ENCODE measurements at places on chromosomes 2 and 18.

DNA sequence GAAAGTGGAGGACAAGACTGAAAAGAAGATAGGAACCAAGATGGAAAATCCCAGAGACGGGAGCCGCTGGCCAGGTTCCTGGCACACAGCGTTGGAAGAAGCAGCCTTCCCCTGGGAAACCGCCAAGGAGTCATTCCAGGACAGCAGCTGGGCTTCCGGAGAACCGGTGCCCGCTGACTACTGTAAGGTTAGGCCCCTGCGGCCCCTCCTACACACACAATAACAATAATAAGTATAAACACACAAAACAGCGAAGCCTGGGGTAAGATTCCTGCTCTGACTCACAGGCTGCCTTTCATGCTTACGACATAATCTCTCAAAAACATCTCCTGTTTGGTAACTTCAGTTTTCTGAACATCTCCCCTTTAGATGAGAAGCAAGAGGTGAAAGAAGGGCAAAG, 28.1 kb upstream of the MYCN start:
- DNase-seq: no peak

DNA sequence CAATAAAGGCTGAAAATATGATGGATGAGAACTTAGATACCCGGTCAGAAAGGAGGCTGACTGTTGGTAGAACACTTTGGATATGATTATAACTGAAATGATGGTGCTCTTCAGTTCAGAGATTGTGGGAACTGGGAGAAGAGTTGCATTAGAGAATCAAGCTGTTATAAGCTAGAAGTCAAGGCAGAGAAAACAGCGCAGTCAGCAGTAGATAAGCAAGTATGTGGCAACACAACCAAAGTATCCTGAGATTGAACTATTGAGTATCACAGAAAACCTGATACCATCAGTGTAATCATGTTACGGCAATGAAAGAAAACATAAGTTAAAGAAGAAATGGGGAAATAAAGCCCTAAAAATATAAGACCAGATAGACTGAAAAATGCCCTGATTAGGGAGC, 633.9 kb upstream of the LRRTM1 start:
- no peak for DNase-seq

- DNase-seq: no peak
Observed at GRCh38 chr2:135709992-135710391, 31.7 kb upstream of the UBXN4 start.

DNA sequence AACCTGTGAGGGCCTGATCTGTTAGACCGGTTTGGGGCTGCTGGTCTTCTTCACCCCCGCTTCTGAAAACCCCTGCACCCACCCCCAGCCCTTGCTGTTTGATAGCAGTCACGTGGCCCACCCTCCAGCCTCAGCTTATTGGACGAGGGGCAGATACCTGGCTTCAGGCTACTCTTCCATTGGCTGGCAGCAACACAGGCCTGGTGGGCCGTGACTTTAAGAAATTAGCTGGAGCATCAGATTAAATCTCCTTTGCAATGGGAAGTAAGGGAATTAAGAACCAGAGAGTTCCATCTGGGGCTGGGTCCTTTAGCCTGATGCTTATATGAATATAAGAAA, 107.3 kb downstream of the KLHL29 start:
- no peak for DNase-seq

DNA sequence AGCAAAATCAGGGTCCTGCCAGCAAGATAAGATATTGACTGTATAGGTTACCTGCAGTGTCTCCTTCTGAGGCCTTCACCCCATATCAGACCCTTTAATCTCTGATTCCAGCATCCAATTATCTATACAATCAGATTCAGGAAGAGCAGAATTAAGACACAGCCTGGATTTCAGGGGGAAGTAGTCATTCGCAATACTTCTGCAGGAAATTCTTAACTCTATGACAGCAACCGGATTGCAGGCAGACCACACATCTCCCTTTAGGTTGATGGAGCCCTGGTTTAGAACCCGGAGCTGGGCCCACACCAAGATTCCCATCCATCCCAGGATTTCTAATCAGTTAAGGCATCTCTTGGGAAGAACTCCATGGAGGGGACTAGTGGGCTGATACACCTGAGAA, 9.5 kb downstream of the ARL4C start:
- no peak for DNase-seq

GRCh38 chr2:10073706-10074105, 6.5 kb downstream of the CYS1 start:
- DNase-seq: no peak

DNA sequence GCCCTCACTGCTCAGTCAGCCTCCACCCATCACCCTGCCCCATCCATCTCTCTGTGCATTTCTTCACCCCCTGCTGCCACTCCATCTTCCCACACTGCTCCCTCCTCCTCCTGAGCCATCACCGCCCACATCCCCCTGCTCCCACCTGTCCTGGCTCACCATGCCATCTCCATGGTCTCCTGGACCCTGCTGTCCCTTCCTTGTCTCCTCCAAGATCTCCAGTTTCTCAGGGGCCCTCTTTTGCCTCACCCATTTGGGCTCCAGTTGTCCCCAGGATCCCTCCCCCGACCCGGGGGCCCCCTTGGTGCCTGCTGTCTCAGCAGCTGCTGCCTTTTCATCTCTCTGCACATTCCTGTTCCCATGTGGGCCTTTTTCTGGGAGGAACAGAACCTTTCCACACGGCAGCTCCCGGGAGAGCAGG, 10.6 kb downstream of the SPEG start:
- DNase-seq: no peak

DNA sequence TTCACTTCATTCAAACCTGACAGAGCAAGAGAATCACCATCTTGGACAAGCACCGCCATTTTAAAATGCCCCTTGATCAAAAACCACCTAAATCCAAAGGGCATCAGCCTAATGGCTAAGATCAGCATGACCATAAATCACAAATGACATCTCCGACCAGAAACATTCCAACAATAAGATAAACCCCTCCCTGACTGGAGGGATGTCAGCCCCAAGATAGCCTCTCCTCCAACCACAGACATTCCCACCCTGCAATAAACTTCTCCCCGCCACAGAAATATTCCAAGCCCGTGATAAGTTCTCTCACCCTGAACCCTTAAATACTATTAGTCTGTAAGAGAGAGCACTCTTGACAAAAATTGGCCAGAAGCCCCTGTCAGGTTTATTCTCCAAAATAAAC, 21.6 kb upstream of the LYPD1 start:
- DNase-seq: no peak

DNA sequence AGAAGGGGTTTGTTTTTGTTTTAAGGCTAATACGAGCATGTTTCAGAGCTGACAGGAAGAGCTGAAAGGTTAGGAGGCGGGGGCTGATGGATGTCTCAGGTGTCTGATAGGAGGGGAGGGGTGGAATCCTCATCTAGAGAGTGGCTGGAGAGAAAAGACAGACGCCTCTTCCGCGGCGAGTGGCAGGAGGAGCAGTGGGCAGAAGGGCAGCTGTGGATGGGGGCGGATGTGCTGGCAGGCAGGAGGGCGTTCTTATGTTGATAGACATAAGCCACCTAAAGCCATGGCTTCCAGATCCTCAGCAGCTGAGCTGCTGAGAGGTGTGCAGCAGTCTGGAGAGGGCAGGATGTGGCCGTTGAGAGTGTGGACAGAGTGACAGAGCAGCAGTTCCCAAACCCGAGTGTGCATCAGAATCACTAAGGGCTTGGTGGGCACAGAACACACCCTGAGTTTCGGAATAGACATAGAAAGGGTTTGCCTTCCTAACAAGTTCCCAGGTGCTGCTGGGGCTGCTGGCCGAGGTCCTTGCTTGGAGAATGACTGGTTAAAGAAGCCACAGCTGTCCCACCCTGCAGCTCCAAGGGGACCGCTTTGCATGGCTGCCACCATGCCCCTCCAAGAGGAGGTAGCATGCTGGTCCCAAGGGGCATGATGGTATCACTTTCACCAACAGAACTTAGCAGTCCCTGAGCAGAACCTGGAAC, 3.0 kb upstream of the ITM2C start:
- DNase-seq: peak; percentile 26

- peak; percentile 65 for DNase-seq
Observed at GRCh38 chr2:47062681-47063537, 92.2 kb downstream of the STPG4 start.

DNA sequence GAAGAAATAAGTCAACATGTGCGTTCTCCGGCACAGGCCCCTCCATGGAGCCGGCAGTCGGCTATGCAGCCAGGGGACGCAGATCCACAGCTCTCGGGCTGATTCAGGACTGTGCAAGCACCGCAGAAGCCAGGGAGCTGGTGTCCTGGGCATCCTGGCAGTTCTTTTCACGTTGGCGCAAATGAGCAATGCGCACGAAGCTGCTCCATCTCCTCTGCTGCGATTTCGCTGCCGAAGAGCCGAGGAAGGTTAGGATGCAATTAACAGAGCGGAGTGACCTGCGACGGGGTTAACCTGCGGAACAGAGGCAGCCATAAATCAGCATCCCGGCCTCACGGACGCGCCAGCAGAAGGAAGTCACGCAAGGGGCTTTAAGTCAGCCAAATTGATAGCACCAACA, 107.1 kb upstream of the POU3F3 start:
- no peak for DNase-seq

DNA sequence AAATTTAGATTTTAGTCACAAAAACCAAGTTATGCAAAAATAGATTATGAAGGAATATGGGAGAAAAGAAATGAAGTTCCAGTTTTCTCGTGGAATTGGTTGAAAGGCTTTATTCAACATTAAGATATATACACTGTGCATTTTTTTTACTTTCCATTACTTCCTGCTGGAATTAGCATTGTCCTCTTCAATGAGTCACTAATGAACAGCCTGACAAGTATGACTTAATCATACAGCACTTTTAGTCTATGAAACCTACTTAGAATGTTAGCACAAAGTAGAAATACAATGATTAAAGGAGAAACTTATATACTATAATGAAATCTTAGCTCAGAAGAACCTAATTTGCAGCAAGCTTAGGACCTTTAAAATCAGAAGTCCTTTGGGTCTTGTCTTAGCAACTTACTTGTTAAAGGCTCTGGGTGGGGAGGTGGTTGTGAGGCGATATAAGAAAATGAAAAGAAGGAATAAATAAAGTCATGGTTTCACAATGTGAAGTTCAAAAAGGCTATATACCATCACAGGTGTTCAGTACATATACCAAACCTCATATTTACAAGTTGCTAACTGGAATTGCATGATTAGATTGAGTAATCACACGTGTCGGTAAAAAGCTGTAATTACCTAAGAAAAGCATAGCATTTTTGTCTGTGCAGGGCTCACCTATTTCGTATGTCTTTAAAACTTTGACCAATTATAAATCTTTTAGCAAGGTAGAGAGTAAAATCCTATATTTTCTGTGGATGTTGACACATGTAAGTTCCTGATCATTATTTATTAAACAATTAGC, 236.8 kb downstream of the CAMKMT start:
- DNase-seq: no peak

DNA sequence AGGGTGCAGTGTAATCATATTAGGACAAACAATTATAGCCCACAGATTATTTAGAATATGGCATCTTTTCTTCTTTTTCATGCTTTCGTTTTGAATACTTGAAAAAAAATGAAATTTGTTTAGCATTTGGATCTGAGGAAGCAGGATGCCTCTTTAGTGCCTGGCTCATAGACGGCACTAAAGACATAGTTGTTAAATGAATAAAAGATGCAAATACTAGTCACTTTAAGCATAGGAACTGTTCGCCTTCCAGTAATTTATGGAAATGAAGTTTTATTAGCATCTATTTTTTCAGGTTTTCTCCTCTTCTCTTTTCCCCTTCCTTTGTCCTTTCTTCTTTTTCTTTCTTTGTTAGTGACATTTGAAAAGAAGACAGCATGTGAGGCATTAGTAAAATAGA, 80.4 kb downstream of the CHST9 start:
- peak; percentile 22 for DNase-seq

- no peak for DNase-seq
Observed at GRCh38 chr18:46478796-46479195, 178.2 kb downstream of the LOXHD1 start.

DNA sequence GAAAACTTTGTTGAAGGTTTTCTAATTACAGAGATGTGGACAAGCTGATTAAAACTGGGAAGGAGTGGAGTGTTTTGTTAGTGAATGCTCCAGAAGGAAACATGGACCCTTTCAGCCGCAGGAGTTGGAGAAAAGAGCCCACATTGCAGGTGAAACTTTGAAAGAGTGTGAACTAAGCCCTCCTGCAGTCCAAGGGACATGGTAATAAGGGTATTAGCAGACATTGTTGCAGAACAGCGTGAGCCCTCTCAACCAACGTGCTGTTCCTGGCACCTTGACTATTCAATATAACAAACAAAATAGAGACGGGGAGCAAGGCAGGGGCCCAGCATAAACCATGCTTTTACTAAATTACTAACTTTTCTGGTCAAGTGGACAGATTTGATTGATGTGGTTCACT, 122.7 kb downstream of the EPHA4 start:
- no peak for DNase-seq

- DNase-seq: no peak
Observed at GRCh38 chr18:38198956-38199355, 633.4 kb upstream of the CELF4 start.

- DNase-seq: no peak
Observed at GRCh38 chr2:213234641-213235040, 49.6 kb upstream of the SPAG16 start.

DNA sequence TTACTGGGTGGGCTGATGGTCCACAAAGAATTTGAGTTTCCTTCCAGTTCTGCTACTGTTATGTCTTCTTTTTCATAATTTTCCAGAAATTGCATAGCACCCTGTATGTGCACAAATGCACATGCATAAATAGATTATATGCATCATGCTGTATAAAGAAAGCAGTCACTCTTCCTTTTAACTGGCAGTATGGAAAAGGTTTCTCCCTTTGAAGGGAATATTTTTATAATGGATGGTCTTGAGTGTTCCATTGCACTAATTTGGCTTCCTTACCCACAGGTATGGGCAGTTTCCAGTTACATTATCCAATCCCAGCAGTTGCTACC, 154.4 kb downstream of the NAPG start:
- no peak for DNase-seq

DNA sequence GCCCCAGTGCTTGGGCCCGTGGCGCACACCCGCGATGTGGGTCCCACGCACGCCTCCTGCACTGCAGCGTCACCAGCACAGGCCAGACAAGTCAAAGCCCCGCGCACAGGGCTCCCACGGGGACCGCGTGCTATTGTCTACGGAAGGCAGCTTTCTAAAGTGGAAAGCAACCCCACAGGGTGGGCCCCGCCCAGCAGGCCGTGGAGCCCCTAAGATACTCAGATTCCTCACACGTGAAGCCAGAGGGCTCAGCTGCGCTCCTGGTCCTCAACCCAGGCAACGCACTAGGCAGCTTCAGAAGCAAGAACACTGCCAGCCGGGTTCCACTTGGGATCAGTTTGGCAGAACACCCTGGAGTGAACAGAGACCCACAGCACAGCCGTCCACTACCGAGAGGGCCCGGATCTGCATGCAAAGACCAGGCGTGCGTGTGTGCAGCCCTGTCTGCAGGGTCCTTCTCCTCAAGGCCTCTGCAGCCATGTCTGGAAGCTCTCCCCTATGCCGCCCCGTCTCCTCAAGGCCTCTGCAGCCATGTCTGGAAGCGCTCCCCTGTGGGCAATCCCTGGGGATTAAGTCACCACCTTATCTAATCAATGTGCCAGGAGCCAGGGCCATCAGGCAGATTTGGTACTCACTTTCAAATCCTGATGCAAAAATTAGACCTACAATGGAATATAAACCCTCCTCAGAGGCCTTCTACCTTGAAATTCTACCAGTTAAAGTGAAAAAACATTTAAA, 231.3 kb downstream of the HDAC4 start:
- no peak for DNase-seq
